ENCODE measurements at places on chromosomes 16 and 17. TPM values are rescaled to one million over a fixed set of nuclear protein-coding genes. Genes with fewer than 3 reads are reported as not detected.
A peak's percentile ranks its signal among the peaks of the same experiment; 100 is the strongest.

MARVELD3 gene
- total RNA-seq, result 10.4 TPM

CLEC19A gene
- not detected for total RNA-seq

C16orf96 gene
- 0.81 TPM for total RNA-seq

NPIPB6 gene
- 10.5 TPM for total RNA-seq

MXRA7 gene
- total RNA-seq, result 362 TPM

KRTAP4-6 gene
- total RNA-seq, result not detected

POLDIP2 gene
- total RNA-seq, result 101 TPM

RABEP2 gene
- total RNA-seq, result 43.8 TPM

ARHGDIG gene
- not detected for total RNA-seq

DNA sequence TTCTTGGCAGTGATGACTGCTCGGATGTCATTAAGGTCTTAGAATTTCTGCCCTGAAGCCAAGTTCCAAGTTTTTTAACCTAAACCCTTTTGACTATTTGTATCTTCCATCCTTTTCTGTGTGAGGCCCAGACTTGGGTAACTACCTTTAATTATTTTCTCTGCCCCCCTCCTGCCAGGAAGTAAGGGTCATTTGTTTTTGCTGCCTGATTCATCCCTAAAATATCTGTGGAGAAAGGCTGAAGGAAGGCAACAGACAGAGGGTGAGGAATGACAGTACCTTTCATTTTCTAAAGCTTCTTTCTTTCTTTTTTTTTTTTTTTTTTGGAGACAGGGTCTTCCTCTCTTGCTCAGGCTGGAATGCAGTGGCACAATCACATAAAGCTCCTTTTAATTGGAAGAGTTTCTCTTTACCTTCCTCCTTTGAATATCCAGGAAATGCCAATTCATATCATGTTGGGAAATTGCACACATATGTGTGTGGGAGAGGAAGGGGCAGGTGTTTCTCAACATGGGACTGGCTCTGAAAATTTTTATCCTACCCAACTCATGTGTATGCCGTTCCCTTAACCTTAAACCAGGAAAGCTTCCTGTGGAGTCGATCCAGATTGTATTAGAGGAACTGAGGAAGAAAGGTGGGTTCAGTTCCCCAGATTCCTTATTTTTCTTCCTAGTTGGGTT is 957 bp downstream of the VPS25 start:
- DNase-seq, result no peak
- H3K27me3 ChIP-seq, result no peaks in the 10 kb centered on the region
- H3K36me3 ChIP-seq, result peaks cover 26% of the 10 kb centered on the region
- no peak overlapping the region for H3K4me3 ChIP-seq
- H3K27ac ChIP-seq, result no peak overlapping the region

GRCh38 chr16:72021043-72021442 is 12.5 kb downstream of the DHODH start:
- H3K27ac ChIP-seq, result no peak overlapping the region
- no peak overlapping the region for H3K4me3 ChIP-seq
- H3K4me1 ChIP-seq, result no peaks in the 10 kb centered on the region
- DNase-seq, result no peak
- H3K27me3 ChIP-seq, result no peaks in the 10 kb centered on the region
- peaks cover 11% of the 10 kb centered on the region for H3K36me3 ChIP-seq

DNA sequence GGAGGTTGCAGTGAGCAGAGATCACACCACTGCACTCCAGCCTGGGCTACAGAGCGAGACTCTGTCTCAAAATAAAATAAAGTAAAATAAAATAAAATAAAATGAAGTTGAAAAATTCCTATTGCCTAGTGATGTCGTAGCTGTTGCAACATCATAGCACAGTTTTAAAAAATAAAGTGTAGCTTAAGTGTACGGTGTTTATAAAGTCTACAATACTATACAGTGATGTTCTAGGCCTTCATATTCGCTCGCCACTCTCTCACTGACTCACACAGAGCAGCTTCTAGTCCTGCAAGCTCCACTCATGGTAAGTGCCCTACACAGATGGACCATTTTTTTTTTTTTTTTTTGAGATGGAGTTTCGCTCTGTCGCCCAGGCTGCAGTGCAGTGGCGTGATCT is 43.5 kb upstream of the MNT start:
- H3K27me3 ChIP-seq, result no peaks in the 10 kb centered on the region
- peaks cover under 1% of the 10 kb centered on the region for H3K36me3 ChIP-seq
- no peak for DNase-seq
- no peaks in the 10 kb centered on the region for H3K4me1 ChIP-seq

GRCh38 chr17:60229188-60229802 is 79.5 kb downstream of the CA4 start:
- H3K4me1 ChIP-seq, result no peaks in the 10 kb centered on the region
- no peaks in the 10 kb centered on the region for H3K27me3 ChIP-seq
- DNase-seq, result no peak
- H3K27ac ChIP-seq, result no peak overlapping the region
- peaks cover 5% of the 10 kb centered on the region for H3K36me3 ChIP-seq
- H3K4me3 ChIP-seq, result no peak overlapping the region

DNA sequence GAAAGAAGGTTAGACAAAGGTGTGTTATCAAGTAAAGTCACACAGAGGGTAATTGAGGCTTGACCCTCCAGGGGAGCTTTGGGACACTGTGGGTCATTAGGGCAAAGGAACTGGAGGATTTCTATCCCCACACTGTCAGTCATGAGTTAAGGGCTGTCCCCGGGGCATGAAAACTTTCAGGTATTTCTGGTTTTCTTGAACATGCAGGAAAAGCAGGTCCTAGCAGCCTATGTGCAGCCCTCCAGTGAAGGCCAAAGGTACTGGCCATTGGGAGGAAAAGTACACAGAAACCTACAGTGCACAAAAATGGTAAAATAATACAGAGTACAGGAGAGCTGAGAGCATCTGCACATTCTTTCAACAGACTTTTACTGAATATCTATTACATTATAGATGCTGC is 44.4 kb upstream of the SCNN1B start:
- H3K4me1 ChIP-seq, result no peaks in the 10 kb centered on the region
- H3K36me3 ChIP-seq, result no peaks in the 10 kb centered on the region
- no peak overlapping the region for H3K4me3 ChIP-seq

DNA sequence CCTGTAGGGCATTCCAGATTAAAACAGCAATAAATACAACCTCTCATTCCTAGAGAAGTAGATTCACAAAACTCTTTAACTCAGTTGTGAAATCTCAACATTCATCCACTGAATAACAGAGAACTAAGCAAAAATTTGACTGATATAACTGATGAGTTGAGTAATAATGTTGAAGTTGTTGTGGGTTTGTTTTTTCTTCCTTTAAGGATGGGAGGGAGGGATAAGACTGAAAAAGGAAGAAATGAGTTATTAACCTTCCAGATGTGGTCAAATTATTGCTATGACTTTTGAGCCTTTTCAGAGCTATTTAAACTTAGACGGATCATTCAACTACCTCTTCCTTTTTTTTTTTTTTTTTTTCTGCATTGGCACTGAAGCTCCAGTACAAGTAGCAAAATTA is 38.6 kb downstream of the SKAP1 start:
- H3K36me3 ChIP-seq, result no peaks in the 10 kb centered on the region
- no peak overlapping the region for H3K4me3 ChIP-seq
- no peak for DNase-seq
- H3K4me1 ChIP-seq, result peaks cover 4% of the 10 kb centered on the region
- no peak overlapping the region for H3K27ac ChIP-seq

DNA sequence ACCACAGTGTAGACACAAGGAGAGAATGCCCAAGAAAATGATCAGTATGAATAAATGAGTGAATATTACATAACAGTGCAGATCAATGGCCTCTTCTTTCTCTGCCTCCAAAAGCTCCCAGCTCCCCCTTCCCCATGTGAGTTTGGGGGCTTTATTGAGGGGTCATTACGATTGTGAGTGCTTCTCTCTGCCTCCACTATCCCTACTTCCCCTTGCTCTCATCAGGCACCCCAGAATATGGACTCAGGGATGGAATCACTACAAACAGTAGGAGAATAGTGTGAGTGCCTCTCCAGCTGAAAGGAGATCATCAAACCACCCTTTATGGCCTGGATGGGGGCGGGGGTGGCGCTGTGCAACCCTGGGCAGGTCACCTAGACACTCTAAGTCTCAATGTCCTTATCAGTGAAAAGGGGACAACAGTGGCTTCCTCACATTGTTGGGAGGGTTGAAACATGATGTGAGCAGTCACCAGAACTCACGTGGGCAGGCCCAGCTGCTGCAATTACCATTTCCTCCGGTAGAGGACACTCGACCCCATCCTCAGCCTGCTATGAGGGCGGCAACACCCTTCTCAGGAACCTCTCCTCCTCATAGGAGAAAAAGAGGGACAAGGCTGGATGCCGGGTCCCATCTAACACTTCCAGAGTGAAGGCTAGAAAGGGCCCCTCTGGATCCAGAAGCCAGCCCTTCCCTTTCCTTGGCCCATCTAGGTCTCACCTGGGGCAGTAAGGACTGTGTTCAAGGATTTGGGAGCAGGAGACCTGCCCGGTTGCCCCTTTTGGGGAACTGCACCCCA is 2.1 kb upstream of the EPOP start:
- no peak overlapping the region for H3K27ac ChIP-seq
- H3K4me3 ChIP-seq, result no peak overlapping the region
- no peaks in the 10 kb centered on the region for H3K36me3 ChIP-seq
- DNase-seq, result peak; percentile 81
- peaks cover 12% of the 10 kb centered on the region for H3K4me1 ChIP-seq
- H3K27me3 ChIP-seq, result peaks cover 30% of the 10 kb centered on the region

- H3K27ac ChIP-seq, result no peak overlapping the region
- no peaks in the 10 kb centered on the region for H3K27me3 ChIP-seq
- H3K4me1 ChIP-seq, result peaks cover 18% of the 10 kb centered on the region
- H3K4me3 ChIP-seq, result no peak overlapping the region
- DNase-seq, result no peak
Observed at GRCh38 chr16:11692651-11693050, 24.4 kb downstream of the SNN start.

- H3K4me1 ChIP-seq, result peaks cover 58% of the 10 kb centered on the region
- H3K4me3 ChIP-seq, result no peak overlapping the region
- no peaks in the 10 kb centered on the region for H3K36me3 ChIP-seq
- H3K27me3 ChIP-seq, result no peaks in the 10 kb centered on the region
- H3K27ac ChIP-seq, result peak overlapping the region; percentile 46
Observed at GRCh38 chr16:20903899-20904506, 3.4 kb downstream of the LYRM1 start.

GRCh38 chr16:87948119-87948545 is 3.1 kb upstream of the BANP start:
- peaks cover 33% of the 10 kb centered on the region for H3K4me1 ChIP-seq
- H3K27me3 ChIP-seq, result no peaks in the 10 kb centered on the region
- no peak for DNase-seq

GRCh38 chr17:2085648-2085949 is 30.7 kb downstream of the HIC1 start:
- H3K4me1 ChIP-seq, result peaks cover 65% of the 10 kb centered on the region
- peaks cover 9% of the 10 kb centered on the region for H3K36me3 ChIP-seq
- no peak overlapping the region for H3K4me3 ChIP-seq
- no peaks in the 10 kb centered on the region for H3K27me3 ChIP-seq
- H3K27ac ChIP-seq, result peak overlapping the region; percentile 63

- no peak overlapping the region for H3K4me3 ChIP-seq
- no peak overlapping the region for H3K27ac ChIP-seq
- H3K4me1 ChIP-seq, result no peaks in the 10 kb centered on the region
- DNase-seq, result no peak
Observed at GRCh38 chr16:49970797-49971431, 54.1 kb upstream of the CNEP1R1 start.

DNA sequence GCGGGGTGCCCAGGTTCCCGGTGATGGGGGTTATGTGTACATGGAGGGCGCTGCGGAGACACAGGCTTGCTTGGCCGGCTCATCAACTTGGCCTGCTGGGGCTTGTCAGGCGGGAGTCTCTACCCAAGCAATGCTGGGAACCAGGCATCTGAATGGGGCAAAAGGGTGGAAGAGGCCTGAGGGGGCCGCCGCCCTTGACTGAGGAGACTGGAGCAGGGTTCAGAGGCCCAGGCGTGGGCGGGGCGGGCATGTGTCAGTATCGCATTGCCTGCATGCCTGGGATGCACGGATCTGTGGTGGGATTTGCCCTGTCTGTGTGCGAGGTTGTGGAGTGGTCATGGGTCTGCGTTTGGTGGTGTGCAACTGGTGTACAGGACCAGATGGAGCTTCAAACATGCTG is 21.1 kb downstream of the ARHGAP23 start:
- no peak overlapping the region for H3K27ac ChIP-seq
- H3K36me3 ChIP-seq, result no peaks in the 10 kb centered on the region
- no peaks in the 10 kb centered on the region for H3K4me1 ChIP-seq

DNA sequence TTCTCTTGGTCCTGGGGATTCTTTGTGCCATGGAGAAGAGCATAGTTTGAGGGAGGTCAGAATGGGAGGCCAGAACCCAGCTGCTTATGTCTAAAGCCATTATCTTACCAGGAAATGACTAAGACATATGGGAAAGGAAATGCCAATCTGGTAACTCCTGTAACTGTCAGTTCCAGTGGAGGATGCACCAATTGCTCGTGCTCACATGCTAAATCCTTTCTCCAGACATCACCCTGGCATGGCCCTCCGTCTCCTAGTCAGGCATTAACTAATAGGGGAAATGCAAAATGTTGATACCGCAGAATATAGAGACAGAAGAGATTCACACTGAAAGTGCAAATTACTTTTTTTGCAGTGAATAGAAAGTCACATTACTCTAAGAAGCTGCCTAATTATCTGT is 255.6 kb upstream of the HSBP1 start:
- no peaks in the 10 kb centered on the region for H3K4me1 ChIP-seq
- DNase-seq, result no peak
- no peak overlapping the region for H3K27ac ChIP-seq

- no peaks in the 10 kb centered on the region for H3K36me3 ChIP-seq
- H3K4me3 ChIP-seq, result no peak overlapping the region
- H3K27me3 ChIP-seq, result no peaks in the 10 kb centered on the region
- H3K4me1 ChIP-seq, result no peaks in the 10 kb centered on the region
- H3K27ac ChIP-seq, result no peak overlapping the region
Observed at GRCh38 chr17:33596899-33597298, 303.8 kb upstream of the ASIC2 start.

- H3K4me1 ChIP-seq, result peaks cover 24% of the 10 kb centered on the region
- H3K4me3 ChIP-seq, result no peak overlapping the region
- H3K27me3 ChIP-seq, result no peaks in the 10 kb centered on the region
- no peaks in the 10 kb centered on the region for H3K36me3 ChIP-seq
- no peak for DNase-seq
Observed at GRCh38 chr17:50781167-50781566, 13.8 kb upstream of the ANKRD40CL start.

GRCh38 chr16:873243-873661 is 72.7 kb upstream of the GNG13 start:
- DNase-seq, result no peak
- H3K36me3 ChIP-seq, result no peaks in the 10 kb centered on the region
- H3K4me1 ChIP-seq, result no peaks in the 10 kb centered on the region
- no peak overlapping the region for H3K4me3 ChIP-seq
- H3K27ac ChIP-seq, result no peak overlapping the region
- H3K27me3 ChIP-seq, result no peaks in the 10 kb centered on the region

- no peak for DNase-seq
- no peak overlapping the region for H3K4me3 ChIP-seq
- H3K36me3 ChIP-seq, result no peaks in the 10 kb centered on the region
- no peaks in the 10 kb centered on the region for H3K27me3 ChIP-seq
- H3K4me1 ChIP-seq, result no peaks in the 10 kb centered on the region
Observed at GRCh38 chr17:43691317-43691693, 29.6 kb upstream of the MEOX1 start.

- DNase-seq, result no peak
- no peak overlapping the region for H3K4me3 ChIP-seq
- no peaks in the 10 kb centered on the region for H3K36me3 ChIP-seq
- no peaks in the 10 kb centered on the region for H3K27me3 ChIP-seq
Observed at GRCh38 chr17:12445331-12445730, 220.4 kb upstream of the MYOCD start.

- H3K27me3 ChIP-seq, result no peaks in the 10 kb centered on the region
- H3K4me1 ChIP-seq, result peaks cover 23% of the 10 kb centered on the region
- no peak overlapping the region for H3K27ac ChIP-seq
Observed at GRCh38 chr17:2125013-2125535, 70.2 kb downstream of the HIC1 start.
